NCI-H1694 treated with DMSO at 0.1 percent for 48 hours (cell line): ENCODE measurements at places on chromosomes 12 and 14.

DNA sequence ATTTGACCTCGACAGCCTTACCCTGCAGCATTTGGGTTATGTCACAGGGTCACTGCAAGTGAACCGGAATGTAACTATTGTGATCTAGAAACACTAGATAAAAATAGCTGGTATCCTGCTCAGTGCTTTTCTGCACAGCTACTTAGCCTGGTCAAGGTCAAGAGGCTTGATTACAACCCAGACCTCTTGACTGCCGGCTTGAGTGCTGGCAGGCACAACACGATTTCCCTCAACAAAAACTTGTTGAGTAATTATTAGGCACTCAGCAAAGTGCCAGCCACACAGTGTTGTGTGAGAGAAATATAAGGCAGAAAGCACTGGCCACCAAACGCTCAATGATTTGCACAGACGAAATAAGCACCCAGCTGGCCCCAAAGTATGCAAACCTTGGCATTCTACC, 156.7 kb downstream of the NUAK1 start:
- DNase-seq = no peak

- DNase-seq = no peak
Observed at GRCh38 chr12:99137124-99137855, 492.2 kb downstream of the APAF1 start.

GRCh38 chr12:97109441-97109840, 202.4 kb downstream of the NEDD1 start:
- no peak for DNase-seq

DNA sequence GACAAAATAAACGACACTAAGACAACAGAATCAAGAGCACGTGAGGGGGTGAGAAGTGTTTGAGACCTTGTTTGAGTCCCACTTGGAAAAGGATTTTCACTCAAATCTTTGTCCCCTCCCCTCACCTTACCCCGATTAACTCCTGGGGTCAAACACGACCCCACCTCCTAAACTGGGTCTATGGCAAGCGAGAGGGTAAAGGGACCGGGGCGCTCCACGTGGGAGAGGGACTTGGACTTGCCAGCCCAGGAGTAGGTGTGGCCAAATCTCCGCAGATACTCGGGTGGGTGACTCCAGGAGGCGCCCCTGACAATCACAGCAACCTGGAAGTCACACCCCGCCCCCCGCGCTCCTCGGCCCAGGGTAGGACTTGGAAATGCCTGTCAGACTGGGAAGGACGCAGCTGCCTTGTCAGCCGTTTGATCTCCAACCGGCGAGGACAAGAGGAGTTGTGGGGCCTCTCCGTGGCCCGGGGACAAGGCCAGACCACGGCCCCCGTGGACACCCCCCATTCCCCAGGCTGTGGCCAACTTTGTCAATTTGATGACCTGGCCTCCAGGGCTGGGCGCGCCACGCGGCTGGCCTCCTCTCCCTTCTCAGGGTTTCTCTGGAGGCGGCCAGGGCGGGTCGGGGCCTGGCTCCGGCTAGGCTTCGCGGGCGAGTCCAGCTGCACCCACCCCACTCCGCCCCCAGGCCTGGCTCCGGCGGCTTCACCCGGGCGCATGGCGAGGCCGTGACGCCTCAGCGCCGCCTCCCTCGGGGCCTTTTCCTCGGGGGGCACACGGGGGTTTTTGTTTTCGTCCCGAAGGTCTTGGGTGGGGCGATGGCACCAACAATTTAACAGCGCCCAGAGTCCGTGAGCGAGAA, 1.1 kb upstream of the BCL11B start:
- peak; percentile 89 for DNase-seq

- DNase-seq = no peak
Observed at GRCh38 chr12:64840119-64840518, 15.7 kb downstream of the TBC1D30 start.

- DNase-seq = no peak
Observed at GRCh38 chr14:72380456-72380855, 448.2 kb downstream of the RGS6 start.

GRCh38 chr12:55654511-55655214, 18.0 kb downstream of the OR10P1 start:
- no peak for DNase-seq

GRCh38 chr14:70392676-70393075, 24.2 kb downstream of the SYNJ2BP start:
- no peak for DNase-seq

DNA sequence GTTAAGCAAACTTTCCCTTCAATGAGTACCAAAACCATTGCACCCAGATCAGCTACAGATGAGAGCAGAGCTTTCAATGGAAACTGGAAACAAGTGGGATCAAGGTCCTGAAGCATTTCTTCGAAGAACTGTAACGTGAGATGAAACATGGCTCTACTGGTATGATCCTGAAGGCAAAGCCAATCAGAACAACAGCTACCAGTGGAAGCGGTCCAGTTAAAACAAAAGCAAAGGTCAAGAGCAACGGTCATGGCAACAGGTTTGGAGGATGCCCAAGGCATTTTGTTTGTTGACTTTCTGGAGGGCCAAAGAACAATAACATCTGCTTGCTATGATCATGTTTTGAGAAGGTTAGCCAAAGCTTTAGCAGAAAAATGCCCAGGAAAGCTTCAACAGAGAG, 137.9 kb upstream of the CPSF6 start:
- no peak for DNase-seq

GRCh38 chr14:75430526-75430925, 2.7 kb downstream of the JDP2 start:
- no peak for DNase-seq

DNA sequence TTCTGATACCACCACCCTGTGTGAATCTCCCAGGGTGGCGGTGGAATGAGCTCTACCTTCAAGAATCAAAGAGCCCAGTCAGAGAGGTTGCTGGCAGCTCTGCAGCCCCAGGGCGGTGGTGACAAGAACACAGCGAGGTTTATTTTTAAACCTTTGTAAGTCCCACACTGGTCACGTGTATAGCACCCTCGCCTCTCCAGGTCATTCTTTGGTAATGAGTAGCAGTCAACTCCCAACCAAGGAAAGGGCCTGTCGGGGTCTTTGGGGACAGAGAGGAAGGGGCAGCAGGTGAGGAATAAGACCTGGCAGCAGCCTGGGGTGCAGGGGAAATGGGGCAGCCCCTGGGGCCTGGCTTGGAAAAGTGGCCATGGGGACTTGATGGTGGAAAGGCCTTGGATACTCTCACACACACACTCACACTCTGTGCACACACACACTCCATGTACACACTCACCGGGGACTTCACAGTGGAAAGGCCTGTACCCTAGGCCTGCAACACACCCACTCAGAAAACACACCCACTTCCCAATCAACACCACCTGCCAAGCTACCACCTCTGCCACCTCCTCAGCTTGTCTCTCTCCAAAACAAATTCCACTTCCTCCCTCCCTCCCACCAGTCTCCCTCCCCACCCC, 178.6 kb downstream of the DPF3 start:
- DNase-seq = no peak

DNA sequence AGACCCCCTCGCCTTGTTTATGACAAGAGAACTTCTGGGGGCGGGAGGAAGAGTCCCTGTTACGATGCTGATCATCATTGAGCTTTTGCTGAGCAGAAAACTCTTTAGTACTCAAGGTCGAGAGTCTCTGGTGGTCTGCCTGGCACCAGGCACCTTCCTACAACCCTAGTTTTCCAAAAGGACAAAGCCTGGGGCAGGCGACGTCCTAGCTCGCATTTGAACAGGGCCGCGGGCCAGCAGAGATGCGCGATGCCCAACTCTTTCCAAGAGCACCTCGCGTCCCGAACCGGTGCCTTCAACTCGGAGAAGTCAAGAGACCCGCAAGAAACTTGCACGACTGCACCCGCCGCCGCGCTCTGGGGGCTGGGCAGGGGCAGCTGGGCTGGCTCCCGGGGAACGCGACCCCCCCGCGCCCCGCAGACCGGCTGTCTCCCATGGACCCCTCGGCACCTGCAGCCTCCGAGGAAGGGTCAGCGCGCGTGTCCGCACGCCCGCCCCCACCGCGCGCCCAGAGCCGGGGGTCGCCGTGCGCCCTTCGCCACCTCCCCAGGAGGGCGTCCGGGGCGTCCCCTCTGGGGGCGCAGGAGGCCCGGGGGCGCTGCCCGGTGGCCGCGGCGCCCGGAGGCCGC, 377 bp upstream of the BCL7A start:
- DNase-seq = no peak

- DNase-seq = no peak
Observed at GRCh38 chr12:3805077-3805476, 52.2 kb upstream of the CRACR2A start.

DNA sequence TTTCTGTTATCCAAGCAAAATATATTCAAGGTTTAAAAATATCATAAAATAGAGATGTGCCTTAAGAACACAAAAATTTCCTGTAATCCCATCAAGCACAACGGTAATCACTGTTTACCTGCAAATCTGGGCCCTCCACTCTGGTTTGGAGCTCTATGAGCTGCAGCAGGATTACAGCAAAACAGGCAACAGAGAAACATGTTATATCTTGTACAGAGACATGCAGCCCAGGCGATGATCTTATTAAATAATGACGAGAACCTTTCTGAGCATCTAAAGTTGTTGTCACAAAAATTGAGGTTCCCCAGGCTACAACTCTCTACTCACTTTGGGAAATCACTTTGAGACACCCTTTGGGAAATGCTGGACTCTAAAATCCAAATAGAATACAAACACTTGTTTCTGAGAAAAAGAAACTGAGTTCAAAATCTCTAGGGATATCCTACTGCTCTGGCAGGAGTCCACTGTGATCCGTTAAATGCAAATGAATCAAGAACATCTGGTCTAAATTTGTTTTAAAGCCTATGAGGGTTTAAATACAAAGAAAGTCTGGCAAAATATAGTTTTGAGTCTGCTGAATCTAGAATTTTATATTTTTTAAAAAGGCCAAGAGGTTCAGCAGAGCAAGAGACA, 36.3 kb downstream of the STON2 start:
- peak; percentile 99 for DNase-seq

DNA sequence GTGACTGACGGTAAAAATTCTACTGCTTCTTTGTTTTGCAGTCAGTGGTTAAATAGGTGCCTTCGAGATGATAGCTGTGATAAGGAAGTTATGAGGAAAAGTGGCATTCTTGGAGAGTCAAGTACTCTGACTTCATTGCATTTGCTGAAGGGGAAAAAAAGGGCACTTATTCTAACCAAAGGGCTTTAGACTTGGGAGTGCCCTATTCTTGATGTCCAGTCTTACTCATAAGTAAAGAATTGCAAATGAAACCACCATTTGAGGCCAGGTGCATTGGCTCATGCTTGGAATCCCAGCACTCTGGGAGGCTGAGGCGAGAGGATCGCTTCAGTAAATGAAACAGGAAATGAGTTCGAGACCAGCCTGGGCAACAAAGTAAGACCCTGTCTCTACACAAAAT, 40.3 kb downstream of the BRAP start:
- DNase-seq = no peak

GRCh38 chr14:61090432-61091216, 109.6 kb downstream of the SLC38A6 start:
- no peak for DNase-seq

DNA sequence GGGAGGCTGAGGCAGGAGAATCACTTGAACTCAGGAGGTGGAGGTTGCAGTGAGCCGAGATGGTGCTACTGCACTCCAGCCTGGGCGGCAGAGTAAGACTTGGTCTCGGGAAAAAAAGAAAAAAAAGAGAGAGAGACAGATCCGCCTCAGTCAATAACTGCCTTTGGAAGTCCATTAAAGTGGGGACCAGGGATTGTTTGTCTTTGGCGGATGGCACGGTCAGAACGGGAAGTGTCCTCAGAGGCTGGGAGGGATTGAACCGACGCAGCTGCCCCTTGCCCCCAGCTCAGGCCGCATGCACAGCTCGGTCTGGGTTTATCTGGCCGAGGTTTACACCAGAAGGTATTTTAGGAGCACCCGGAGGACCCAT, 54.4 kb downstream of the TESC start:
- no peak for DNase-seq
